ENCODE measurements at places on chromosomes 11 and 22. TPM values are rescaled to one million over a fixed set of nuclear protein-coding genes. Genes with fewer than 3 reads are reported as not detected.
A peak's percentile ranks its signal among the peaks of the same experiment; 100 is the strongest.

The UCP2 gene
- 43.6 TPM for total RNA-seq

The CTSW gene
- not detected for total RNA-seq

The SPON1 gene
- 4.6 TPM for total RNA-seq

- peak; percentile 82 for DNase-seq
Observed at GRCh38 chr11:65479184-65480145, 19.4 kb upstream of the MALAT1 start.

DNA sequence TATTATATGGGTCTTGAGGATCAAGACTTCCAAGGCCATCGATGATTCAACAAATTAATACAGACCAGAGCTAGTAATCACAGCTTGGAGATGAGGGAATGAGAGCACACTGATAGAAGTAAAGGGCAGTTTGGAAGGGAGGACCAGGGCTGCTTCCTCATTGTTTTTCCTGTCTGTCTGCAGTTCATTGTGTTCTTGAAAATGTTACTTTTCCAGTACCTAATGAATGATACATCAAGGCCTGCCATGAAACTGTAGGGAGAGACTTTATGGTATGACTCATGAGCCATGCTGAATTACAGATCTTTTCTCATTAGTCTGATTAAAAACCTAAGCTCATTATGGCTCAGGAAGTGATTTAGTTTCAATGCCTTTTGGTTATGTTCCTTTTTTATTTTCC is 855.6 kb downstream of the KCNA4 start:
- DNase-seq, result no peak

- DNase-seq, result peak; percentile 8
Observed at GRCh38 chr11:9858822-9859221, 194.9 kb downstream of the SWAP70 start.

Measured in H7 (cell line).